Astrocyte of the hippocampus (primary cell): ENCODE measurements at places on chromosomes 11 and 22.

DNA sequence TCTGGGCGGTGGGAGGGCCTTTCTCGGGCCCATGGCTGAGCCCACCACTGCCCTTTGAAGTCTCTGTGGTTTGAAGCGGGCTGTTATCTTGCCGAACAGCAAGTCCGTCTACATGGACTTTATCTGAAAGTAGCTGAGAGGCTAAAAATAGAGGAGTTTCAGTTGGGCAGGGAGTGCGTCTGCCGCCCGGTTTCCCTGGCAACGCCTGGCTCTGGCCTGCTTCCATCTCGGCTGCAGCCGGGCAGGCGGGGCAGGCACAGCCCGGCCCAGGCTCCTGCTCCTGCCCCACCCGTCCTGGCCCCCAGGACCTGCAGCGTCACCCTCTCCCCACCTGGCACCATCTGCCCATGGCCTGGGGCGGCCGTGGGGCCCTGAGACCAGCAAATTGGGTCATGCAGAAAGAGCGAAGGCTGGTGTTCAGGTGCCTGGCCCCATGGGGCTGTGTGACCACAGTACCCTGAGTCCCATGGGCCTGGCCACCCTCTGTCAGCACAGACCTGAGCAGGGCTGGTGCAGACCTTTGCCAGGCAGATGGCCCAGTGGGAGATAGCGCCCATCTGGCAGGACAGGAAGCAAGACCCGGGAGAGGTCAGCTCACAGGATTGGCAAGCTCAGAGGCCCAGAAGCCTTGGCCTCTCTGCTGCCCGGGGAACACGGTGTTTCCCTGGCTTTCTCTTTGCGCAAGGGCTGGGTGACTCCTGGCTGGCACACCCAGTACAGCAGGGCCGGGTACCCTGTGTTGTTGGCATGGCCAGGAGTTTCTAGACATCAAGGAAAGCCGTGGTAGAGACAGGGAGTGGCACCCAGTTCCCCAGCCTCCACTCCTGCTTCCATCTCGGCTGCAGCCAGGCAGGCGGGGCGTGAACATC, 79.1 kb upstream of the KCNQ1OT1 start:
- DNase-seq, result peak; percentile 91

- no peak for DNase-seq
These were observed 69.3 kb upstream of the CTSC start for GRCh38 chr11:88406876-88407275.

DNA sequence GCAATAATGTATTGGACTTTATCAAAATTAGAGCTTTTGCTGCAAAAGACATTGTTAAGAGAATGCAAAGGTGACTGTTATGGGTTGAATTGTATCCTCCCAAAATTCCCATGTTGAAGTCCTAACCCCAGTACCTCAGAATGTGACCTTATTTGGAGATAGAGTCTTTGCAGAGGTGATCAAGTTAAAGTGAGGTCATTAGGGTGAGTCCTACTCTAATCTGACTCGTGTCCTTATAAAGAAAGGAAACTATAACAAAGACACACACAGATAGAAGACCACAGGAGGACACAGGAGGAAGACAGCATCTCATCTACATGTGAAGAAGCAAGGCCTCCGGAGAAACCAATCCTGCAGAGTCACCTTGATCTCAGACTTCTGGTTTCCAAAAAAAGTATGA, 1011.2 kb downstream of the TBC1D22A start:
- no peak for DNase-seq

DNA sequence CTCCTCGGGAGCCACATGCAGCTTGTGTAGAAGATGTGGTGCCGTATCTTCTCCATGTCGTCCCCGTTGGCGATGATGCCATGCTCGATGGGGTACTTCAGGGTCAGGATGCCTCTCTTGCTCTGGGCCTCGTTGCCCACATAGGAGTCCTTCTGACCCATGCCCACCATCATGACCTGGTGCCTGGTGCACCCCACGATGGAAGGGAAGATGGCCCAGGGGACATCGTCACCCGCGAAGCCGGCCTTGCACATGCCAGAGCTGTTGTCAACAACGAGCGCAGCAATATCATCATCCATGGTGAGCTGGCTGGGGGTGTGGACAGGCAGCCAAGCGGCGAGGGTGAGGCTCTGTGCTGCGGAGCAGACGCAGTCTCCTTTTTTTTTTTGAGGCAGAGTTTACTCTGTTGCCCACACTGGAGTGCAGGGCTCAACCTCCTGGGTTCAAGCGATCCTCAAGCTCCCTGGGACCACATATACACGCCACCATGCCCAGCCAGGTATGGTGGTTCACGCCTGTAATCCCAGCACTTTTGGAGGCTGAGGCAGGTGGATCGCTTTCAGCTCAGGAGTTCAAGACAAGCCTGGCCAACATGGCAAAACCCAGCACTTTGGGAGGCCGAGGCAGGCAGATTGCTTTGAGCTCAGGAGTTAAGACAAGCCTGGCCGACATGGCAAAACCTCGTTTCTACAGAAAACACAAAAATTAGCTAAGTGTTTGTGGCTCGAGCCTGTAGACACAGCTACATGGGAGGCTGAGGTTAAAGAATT, 17.3 kb upstream of the EP300 start:
- DNase-seq, result no peak

GRCh38 chr22:17914474-17914873, 109.9 kb downstream of the MICAL3 start:
- no peak for DNase-seq

DNA sequence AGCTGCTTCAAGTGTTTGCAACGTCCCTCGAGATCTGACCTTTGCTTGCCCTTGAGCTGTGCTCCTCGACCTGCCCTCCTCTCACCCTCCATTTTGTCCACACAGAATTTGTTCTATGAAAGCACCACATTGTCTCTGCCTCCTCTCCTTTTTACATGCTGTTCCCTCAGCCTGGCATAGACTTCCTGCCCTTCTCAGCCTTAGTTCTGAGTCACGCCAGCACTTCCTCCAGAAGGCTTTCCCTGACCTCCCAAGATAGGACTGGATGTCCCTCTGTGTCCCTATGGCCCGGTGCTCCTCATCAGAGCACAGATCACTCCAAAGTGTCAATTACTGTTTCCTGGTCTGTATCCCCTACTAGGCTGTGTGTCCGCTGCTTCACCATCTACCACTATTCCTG, 16.2 kb downstream of the JHY start:
- no peak for DNase-seq

GRCh38 chr11:42646959-42647358, 664.8 kb upstream of the API5 start:
- no peak for DNase-seq

- DNase-seq, result no peak
These were observed 704.1 kb upstream of the CCDC179 start for GRCh38 chr11:23564370-23564769.

GRCh38 chr11:131038597-131038996, 122.3 kb upstream of the SNX19 start:
- DNase-seq, result peak; percentile 4

- DNase-seq, result no peak
These were observed 198.5 kb upstream of the MTNR1B start for GRCh38 chr11:92770981-92771380.

GRCh38 chr11:17352950-17353820, 1.6 kb downstream of the NCR3LG1 start:
- DNase-seq, result peak; percentile 85

GRCh38 chr11:35100013-35100383, 39.0 kb upstream of the CD44 start:
- peak; percentile 91 for DNase-seq

GRCh38 chr11:65185869-65186341, 4.2 kb downstream of the CAPN1 start:
- no peak for DNase-seq

DNA sequence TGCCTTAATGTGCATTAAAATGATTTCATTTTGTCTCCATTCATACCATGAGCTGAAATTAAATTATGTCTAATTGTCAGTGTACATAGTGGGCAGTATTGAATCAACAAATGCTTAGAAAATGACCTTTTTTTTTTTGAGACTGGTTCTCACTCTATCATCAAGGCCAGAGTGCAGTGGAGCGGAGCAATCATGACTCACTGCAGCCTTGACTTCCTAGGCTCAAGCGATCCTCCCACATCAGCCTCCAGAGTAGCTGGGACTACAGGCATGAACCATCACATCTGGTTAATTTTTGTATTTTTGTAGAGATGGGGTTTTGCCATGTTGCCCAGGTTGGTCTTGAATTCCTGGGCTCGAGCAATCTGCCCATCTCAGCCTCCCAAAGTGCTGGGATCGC, 117.0 kb upstream of the BLID start:
- DNase-seq, result no peak

- DNase-seq, result no peak
These were observed 43.4 kb downstream of the PARVG start for GRCh38 chr22:44224166-44224565.

- no peak for DNase-seq
These were observed 85.5 kb downstream of the KCNQ1 start for GRCh38 chr11:2530131-2530854.

DNA sequence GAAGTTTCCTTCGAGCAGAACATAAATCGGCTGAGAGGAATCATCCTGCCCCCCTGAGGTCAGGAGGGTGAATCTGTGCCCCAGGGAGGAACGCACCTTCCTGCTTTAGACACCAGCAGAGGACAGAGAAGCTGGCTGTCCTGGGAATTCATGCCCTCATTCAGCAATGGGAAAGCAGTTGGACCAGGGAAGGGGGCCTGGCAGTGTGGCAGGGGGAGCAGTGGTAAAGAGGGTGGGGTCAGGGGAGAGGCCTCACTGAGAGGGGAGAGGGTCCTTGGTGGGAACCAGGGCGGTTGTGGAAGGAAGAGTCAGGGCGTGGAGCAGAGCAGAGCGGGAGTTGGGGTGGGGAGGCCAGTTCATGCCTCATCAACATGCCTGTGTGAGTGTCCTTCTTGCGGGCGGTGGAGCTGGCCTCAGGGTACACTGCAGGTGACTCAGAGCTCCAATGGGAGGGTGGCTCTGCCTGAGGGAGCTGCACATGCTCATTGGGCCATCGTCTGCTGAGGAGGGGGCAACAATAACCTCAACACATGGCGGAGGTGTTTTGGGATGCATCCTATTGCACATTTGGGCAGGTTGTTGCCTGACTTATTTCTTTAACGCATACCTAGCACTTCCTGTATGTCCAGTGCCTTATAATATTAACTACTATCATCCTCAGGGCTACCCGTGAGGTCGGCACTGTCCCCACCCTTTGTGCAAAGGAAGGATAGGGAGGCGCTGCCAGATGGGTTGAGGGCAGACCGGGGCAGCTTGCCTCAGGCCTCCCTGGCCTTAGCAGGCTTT, 23.2 kb downstream of the MED15 start:
- DNase-seq, result peak; percentile 84

- DNase-seq, result no peak
These were observed 85.8 kb downstream of the LDLRAD3 start for GRCh38 chr11:36029616-36030015.

DNA sequence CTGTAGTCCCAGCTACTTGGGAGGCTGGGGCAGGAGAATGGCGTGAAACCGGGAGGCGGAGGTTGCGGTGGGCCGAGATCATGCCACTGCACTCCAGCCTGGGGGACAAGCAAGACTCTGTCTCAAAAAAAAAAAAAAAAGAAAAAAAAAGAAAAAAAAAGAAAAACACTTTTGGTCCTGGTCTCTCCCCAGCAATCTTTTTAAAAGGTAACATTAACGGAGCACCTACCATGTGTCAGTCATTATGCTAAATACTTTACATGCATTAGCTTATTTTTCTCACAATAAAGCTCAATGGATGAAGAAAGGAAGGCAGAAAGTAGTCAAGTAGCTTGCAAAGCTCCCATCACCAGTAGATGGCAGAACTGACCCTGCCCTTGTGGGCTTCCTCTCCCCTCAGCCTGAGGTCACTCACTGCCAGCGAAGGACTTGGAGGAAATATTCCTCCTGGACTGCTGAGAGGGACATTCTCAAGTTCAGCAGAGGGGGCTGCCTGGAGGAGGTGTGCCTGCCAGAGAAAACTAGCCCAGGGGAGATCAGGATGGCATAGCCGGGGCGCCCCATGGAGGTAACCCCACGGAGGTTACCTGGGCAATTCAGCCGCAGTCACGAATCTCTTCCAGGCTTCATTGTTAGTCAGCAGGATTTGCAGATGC, 15.5 kb downstream of the APOL3 start:
- peak; percentile 83 for DNase-seq

GRCh38 chr22:24208012-24208749, 26.9 kb downstream of the SUSD2 start:
- peak; percentile 93 for DNase-seq

GRCh38 chr11:12524865-12525264, 147.5 kb downstream of the PARVA start:
- no peak for DNase-seq

DNA sequence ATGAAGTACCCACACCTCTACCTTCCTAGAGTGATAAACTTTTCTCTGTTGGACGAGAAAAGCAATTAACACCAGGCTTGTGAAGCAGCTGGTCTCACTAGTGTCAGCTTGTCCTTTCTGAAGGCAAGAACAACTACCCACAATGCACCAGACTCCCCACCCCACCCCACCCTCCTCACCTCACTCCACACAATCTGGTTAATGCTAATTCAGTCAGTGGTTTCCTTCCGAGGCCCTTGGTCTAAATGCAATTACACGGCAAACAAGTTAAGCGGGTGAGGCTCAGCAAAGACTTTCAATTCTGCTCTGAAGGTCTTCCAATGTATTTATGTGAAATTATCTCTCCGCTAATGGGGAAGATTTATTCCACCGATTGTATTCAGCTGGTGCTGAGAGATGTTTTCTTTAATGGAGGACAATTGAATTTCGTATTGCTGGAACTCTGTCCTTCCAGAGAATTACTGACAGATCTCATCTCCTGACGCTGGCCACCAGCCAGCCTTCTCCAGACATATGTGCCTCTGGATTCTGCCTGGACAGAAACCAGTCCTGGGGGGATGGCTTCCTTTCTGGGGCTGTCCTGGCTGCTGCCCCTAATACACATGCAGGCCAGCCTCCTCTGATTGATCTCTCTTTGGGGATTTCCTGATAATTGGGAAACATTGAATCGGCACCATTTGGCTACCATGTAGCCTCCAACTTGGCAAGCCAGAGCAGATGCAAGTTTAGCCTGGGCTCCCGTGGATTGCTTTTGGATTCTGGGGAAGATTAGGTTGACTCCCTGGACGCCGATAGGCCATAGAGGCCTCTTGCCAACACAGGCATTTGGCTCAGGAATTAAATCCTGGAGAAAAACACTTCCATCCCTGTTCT, 165.8 kb upstream of the NARS2 start:
- DNase-seq, result peak; percentile 13

DNA sequence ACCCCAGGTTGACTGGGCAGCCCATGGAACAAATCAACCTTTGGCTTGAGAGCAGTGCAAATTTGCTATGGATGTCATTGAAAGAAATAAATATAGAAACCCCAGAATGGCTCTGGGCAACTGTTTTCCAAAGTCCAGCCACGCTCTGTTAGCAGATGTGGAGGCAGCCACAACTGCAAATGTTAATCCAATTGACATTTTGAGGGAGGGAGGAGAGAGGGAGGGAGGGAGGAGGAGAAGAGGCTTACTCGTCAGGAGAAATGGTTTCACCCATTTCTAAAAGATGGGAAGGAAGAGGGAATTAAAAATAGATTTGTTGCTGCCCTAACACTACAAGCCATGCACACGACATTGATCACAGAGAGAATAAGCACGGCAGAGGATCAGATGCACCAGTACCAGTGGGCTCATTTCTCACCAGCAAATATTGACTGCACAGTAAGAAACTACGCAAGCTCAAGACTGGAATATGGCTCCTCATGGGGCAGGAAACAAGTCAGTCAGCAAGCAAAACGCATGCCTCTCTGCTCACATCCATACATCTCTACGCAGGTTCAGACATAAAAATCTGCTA, 229.1 kb downstream of the LARGE1 start:
- no peak for DNase-seq
